Activated T-cell treated with anti-CD3 and anti-CD28 coated beads, Interleukin-2, amount 50 U/mL, for 72 hours (primary cell): ENCODE measurements at places on chromosomes 11 and 22. TPM values are rescaled to one million over a fixed set of nuclear protein-coding genes. Genes with fewer than 3 reads are reported as not detected.

GRCh38 chr22:45318168-45318557 is 8.4 kb downstream of the FAM118A start:
- peak; percentile 86 for DNase-seq

- no peak for DNase-seq
Observed at GRCh38 chr22:17552737-17553136, 10.6 kb upstream of the SLC25A18 start.

Gene CAPN5
- total RNA-seq: 1.0 TPM

Gene PTPRCAP
- total RNA-seq: 94.5 TPM

- DNase-seq: no peak
Observed at GRCh38 chr11:20450829-20451228, 63.3 kb downstream of the PRMT3 start.

DNA sequence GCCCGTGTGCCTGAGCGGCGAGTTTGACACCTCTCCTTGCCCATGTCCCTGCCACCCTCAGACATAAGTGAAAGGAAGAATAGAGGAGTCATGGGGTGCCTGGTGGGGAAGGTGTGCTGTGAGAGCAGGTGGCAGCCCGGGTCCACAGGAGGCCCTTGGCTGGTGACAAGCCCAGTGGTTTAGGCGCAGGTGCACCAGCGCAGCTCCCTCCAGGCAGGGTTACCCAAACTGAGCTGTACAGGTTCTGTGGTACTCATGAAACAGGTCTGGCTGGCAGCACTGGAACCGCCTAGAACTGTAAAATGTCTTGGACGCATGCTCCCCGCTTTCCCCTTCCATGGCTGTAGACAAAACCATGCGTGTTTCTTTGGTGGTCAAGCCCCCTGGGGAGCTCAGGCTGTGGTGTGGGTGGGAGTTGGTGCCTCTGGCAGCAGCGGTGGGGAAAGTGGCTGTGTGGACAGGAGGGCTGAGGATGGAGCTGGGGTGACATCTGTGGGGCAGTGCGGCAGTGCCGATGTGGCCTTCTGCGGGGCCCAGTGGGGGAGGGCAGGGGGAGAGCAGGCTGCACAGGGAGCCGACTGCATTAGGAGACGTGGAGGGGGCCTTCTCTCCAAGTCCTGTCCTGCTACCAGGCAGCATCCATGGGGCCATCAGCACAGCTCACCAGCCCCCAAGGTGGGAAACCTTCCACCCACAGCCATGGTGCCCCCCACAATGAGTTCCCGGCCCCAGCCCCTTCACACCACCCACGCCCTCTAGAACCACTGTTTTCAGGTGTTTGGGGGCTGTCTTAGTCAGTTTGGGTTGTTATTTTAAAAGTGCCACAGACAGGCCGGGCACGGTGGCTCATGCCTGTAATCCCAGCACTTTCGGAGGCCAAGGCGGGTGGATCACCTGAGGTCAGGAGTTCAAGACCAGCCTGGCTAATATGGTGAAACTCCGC is 5.6 kb upstream of the GTSE1 start:
- no peak for DNase-seq

DNA sequence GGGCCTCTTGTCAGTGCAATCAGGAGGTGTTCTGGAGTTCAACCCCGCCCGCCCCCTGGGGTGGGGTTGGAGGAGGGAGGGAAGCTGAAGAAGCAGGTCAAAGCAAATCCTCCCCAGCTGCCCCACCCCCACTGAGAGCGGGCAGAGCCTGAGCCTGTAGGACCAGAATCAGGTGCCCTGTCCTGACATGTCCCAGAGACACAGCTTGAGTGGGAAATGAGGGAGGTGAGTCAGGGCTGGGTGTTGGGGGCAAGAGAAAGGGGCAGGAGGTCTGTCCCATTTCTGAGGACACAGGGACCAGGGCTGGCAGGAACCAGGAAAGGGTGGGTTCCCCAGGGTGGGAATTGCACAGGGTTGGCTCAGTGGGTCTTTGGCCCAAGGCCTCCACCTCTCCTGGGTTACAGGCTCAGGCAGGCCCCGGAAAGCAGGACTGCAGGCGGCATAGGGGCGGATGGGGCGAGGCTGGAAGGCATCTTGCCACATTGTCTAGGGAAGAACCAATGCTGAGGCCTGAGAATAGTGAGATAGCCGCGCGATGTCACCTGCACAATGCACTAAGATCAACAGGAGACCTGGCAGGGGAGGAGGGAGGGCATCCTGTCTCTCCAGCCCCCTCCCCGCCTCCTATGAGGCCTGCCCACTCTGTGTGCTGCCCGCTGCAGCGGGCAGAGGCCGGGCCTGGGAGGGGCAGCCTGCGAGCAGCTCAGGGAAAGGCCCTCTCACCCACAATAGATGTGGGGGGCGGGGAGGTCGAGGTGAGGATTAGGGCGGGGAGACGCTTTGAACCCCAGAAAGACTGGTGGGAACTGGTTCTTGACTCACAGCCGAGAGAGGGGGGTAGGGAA is 32.4 kb downstream of the NECTIN1 start:
- no peak for DNase-seq

- no peak for DNase-seq
Observed at GRCh38 chr22:39699631-39700360, 129.2 kb downstream of the CACNA1I start.

GRCh38 chr11:118076754-118077281 is at the start of gene TMPRSS4:
Gene TMPRSS4 (plus strand): TSS chr11:118077078. CDS start chr11:118077303, 225 bp downstream.
- DNase-seq: no peak

DNA sequence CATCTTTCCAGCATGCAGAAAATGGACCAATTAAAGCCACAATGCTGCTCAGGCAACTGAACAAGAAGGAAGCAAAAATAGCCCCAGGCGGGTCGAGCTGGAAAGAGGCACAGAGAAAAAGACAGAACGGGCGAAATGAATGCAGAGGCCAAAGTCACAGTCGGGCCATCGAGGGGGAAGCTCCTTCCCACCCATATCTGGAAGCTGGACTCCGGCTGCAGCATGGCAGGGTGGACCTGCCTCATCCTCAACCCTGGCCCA is 58.6 kb upstream of the PRDM11 start:
- no peak for DNase-seq

GRCh38 chr22:27424319-27424718 is 377.2 kb downstream of the MN1 start:
- DNase-seq: no peak

- no peak for DNase-seq
Observed at GRCh38 chr22:33656808-33657628, 263.3 kb downstream of the LARGE1 start.

GRCh38 chr11:73317373-73317772 is 9.3 kb downstream of the ARHGEF17 start:
- no peak for DNase-seq

- DNase-seq: no peak
Observed at GRCh38 chr11:88950975-88951374, 114.8 kb downstream of the GRM5 start.

Gene OR51I1
- total RNA-seq: not detected

GRCh38 chr11:64879244-64879900 is 951 bp upstream of the EHD1 start:
- DNase-seq: no peak

Gene TSSC4
- 52.2 TPM for total RNA-seq

DNA sequence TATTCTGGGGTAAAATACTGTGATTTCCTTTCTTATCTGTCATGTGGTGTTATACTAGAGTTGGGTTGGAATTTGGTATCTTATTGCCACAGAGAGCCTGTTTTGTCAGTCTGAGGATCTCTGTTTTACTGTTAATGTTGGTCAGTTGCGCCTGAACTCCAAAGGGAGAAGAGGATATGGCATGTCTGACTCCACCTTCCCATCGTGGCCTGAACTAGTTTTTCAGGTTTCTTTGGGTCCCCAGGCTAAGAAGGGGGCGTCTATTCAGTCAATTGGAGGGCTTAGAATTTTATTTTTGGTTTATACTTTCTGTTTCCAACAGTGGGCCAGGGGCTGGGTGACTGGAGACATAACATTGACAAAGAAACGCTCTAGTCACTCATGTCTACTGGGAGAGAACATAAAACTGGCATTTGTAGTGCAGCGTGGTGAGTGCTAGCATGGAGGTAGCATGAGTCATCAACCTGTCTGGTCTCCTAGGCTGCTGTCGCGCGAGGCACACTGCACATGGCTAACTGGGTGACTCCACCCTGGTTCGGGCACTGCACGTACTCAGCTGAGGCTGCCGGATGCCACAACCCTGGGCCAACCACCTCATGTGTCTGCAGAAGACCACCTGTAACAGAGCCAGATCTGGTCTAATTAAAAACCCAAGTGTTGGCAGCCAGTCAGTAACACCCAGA is 120.1 kb upstream of the OR9Q1 start:
- DNase-seq: peak; percentile 14

- no peak for DNase-seq
Observed at GRCh38 chr11:131944736-131945135, 574.3 kb downstream of the NTM start.

DNA sequence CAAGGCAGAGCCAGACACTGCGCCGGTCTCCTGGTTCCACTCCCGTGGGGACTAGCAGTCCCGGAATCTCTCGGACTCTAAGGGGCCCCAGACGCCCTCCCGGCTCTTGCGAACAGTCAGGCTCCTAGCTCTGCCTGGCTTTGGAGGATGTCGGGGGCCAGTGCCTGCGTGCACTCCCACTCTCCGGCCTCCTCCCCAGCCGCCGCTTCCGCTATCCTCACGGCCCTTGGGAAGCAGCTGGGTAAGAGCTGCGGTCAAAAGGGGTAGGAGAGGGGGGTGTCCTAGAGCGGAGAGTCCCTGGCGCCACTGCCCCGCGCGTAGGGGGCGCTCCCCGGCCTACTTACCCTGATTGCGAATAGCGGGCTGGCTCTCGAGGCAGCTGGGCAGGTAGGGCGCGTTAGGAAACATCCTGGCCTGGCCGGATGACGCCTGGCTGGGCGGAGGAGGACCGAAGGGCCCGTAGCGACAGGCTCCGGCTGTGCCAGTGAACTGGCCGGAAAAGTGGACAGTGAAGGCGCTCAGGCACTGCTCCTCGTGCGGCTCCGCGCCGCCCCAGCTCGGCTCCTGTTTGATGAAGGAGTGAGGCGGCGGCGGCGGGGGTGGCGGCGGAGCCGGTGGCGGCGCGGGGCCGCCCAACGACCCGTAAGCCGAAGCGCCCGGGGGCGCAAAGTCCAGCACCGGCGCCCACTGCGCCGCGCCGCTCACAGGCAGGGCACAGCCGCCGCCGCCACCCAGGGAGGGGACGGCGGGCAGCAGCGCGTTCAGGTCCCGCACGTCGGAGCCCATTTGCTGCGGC is 785 bp downstream of the WT1 start:
- peak; percentile 6 for DNase-seq

- peak; percentile 3 for DNase-seq
Observed at GRCh38 chr11:83543706-83544439, 257.7 kb upstream of the CCDC90B start.

Gene APOA5
- total RNA-seq: not detected

- no peak for DNase-seq
Observed at GRCh38 chr11:78741741-78742140, 167.1 kb upstream of the NARS2 start.

DNA sequence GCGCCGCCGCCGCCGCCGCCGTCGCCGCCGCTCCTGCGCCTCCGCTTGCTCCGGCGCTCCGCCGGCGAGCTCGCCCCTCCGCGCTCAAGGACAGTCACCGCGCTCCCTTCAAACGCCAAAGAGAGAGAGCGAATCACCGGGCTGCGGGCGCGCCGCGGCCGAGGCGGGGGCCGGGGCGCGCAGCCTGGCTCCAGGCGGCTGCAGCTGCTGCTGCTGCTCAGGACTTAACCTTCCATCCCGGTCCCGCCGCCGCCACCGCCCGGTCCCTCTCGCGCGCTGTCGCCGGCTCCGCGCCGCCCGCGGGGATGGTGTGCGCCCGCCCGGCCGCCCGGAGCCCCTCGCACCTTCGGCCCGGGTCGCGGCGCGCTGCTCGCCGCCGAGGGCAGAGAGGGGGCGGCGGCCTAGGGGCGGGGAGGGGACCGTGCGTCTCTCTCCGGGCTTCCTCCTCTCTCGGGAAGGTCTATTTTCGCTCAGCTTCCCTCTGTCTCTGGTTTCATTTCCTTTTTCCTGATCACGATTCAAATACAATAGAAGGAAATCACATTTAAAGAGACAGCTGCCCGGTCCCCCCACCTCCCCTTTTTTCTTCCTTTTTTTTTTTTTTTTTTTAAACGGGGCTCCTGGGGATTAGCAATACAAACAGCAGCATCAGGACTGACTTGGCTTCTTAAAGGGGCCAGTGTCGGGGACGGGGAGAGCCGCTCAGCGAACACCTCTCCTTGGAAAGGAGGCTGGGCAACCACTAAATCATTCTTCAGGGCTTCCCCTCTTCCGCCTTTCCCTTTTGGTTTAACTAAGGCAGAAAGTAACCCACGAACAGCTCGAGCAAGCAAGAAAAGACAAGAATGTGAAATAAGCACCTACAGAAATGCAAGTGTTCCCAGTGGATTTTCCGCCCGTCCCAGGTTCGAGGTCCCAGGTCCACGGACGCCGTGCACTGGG is 22.1 kb downstream of the LMO2 start:
- peak; percentile 24 for DNase-seq

DNA sequence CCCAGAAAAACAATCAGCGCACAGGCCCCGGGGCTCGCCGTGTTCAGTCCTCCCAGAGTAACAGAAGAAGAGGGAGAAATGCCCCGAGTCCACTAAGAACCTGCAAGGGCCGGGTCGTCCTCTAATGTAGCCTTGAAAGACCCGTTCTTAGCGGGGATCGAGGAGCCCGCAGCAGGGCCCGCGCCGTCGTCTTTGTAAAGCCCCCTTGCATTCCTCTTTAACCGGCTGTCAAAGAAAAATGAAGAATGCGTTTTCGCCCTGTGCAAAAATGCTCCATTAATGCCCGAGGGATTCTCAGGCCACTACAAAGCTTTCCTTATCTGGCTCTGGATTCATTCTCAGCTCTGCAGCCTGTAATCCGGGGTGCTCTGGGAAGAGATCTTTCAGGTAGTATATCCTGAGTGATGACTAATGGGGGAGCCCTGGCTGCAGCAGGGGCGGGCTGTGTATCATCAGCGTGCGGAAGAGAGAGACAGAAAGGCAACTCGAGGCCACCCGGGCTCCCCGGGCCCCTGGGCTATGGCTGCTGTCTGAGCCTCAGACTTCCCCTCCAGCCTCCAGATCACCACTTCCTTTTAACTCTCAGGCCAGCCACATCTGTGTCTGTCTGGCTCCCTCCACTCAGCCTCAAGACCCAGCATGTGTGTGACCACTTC is 78.2 kb downstream of the FBLN1 start:
- DNase-seq: no peak

- DNase-seq: no peak
Observed at GRCh38 chr22:23156286-23156685, 11.0 kb downstream of the RAB36 start.

- DNase-seq: no peak
Observed at GRCh38 chr11:30316237-30316636, 6.7 kb upstream of the ARL14EP start.
